ENCODE measurements at places on chromosomes 16 and 17.
A peak's percentile ranks its signal among the peaks of the same experiment; 100 is the strongest.

DNA sequence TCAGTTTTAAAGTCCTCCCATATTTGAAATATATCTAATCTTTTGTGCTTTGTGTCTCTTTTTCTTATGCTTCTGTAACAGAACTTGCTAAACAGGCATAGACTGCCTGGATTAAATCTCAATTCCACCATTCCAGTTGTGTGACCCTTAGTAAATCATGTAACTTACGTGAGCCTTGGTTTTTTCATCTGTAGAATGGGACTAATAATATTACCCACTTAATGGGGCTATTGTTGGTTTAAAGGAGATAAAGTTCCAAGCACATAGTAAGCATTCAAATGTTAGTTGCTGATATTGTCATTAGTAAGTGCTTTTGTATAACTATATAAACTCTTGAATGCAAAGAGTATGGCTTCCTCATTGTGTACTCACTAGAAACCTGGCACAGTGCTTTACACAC is 5.9 kb upstream of the VWA3A start:
- no peak for DNase-seq

DNA sequence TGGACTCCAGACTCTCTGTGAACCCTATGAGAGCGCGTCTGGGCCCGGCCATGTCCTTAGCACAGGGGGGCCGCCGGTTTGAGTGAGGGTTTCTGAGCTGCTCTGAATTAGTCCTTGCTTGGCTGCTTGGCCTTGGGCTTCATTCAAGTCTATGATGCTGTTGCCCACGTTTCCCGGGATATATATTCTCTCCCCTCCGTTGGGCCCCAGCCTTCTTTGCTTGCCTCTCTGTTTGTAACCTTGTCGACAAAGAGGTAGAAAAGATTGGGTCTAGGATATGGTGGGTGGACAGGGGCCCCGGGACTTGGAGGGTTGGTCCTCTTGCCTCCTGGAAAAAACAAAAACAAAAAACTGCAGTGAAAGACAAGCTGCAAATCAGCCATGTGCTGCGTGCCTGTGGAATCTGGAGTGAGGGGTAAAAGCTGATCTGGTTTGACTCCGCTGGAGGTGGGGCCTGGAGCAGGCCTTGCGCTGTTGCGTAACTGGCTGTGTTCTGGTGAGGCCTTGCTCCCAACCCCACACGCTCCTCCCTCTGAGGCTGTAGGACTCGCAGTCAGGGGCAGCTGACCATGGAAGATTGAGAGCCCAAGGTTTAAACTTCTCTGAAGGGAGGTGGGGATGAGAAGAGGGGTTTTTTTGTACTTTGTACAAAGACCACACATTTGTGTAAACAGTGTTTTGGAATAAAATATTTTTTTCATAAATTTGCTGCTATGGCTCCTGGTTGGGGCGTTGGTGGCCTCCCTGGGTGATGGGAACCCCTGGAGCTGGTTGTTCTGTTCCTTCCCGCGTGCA is 23.1 kb downstream of the STAT5A start:
- peak; percentile 36 for DNase-seq

GRCh38 chr16:86925067-86925791 is 346.9 kb downstream of the FOXL1 start:
- DNase-seq = peak; percentile 72

GRCh38 chr17:37710344-37710886 is 34.4 kb downstream of the HNF1B start:
- peak; percentile 85 for DNase-seq
